Retina (tissue), 1 donor: ENCODE measurements at places on chromosomes 13 and 19.

GRCh38 chr19:49473868-49474541, at the start of gene FLT3LG:
FLT3LG (plus strand) TSS chr19:49474215; CDS start chr19:49474640, 425 bp downstream.
- DNase-seq: peak; percentile 86

DNA sequence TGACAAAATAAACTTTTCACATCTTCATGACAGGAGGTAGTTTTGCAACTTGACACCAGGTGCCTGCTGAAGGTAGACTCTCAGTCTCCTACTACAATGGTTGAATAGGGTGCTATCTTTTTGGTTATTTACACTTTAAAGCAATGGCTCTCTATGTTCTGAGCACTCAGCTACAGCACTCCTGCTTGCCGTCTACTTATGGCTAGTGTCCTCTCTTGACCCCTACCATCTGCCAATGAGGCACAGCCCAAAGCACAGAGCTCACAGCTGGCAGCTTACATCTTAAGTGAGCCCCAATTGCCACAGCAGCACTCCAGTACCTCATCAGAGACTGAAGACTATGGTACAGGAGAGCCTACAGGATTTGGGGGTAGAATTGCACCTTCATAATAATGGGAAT, 11.4 kb downstream of the ZNF708 start:
- no peak for DNase-seq

- no peak for DNase-seq
Measured at GRCh38 chr13:41956272-41956671, 4.6 kb downstream of the VWA8 start.

DNA sequence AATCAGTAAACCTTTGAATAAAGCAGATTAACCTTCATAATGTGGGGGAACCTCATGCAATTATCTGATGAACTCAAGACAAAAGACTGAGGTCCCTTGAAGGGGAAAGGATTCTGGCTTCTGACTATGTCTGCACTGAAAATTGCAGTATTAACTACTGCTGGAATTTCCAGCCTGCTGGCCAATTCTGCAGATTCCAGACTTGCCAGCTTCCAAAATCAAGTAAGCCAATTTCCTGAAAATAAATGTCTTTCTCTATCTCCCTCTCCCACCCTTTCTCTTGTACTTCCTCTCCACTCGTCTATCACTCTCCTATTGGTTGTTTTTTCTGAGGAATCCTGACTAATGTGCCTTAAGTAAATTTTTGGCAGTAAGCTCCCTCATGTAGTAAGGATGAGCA, 1479.9 kb upstream of the PRR20A start:
- no peak for DNase-seq

DNA sequence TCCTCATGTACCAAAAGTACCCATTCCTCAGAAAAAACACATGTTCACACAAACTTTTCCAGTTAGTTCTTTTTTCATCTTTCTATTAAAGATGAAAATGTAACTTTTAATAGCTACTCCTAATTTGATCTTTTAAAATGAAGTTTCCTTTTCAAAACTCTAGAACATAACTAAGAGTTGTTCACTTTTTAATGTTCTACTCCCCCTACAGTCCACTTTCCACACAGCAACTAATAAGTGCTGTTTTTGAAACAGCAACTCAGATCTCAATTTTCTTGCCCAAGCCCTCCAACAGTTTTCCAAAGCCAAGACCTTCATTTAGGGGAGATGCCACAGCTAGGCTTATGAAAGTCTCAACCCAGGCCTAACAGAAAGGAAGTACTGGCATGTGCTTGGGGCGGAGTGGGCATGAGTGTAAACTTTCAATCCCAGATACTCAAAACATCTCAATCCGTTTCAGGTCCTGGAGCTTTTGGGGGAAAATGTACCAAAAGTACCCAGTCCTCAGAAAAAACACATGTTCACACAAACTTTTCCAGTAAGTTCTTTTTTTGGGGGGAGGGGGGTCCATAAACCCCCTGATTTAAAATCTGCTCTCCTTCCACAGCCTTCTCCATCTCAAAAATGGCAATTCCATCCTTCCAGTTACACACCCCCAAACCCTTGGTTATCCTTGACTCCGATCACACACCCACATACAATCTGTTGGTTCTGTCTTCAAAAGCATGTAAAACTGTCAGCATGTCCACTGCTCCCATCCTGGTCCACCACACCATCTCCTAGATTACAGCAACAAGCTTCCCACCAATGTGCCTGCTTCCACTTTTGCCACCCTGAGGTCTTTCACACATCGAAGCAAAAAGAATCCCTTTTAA, 2.0 kb downstream of the FBL start:
- no peak for DNase-seq

DNA sequence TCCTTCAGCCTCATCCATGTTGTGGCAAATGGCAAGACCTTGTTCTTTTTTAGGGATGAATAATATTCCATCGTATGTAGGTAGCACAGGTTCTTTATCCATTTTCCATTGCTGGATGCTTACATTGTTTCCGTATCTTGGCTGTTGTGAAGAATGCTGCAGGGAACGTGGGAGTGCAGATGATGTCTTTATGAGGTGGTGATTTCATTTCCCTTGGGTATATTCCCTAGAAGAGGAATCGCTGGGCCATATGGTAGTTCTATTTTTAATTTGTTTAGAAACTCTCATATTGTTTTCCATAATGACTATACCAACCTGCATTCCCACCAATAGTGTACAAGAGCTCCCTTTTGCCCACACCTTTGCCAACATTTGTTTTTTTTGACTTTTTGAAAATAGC, 186.3 kb upstream of the TMTC4 start:
- DNase-seq: no peak

DNA sequence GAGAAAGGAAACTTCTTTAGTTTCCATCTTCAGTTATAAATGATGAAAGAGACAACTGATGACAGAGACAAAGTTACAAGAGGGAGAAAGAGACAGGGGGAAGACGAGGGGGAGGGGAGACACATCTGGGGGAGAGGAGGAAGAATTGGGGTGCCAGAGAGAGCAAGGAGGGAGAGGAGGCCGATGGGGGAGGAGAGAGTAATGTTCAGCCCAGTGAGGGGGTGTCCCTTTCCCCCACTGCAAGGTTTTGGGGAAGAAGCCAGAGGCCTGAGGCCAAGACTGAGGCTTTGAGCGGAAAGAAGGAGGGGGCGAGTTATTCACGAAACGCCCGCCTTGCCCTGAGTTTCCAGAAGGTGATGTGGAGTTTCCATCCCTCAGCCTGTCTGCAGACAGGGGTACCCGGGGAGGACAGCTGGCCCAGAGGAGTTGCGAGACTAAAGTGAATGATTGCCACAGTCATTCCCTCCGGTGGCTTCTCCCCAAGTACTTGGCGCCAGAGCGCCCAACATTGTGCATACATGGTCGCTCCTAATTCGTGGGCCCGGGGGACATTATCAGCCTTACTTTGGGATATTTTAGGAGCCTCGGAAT, 558 bp upstream of the PPAN start:
- no peak for DNase-seq

DNA sequence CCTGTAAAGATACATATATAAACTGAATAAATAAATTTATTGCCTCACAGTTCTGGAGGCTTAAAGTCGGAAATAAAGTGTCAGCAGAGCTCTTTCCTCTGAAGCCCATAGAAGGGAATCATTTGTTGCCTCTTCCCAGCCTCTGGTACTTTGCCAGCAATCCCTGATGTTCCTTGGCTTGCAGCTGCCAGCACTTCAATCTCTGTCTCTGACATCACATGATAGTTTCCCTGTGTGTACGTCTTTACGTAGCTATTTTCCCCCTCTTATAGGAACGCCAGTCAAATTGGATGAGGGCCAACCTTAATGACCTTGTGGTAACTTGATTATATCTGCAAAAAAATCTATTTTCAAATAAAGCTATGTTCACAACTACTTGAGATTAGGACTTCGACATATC, 250.9 kb downstream of the LIG4 start:
- DNase-seq: no peak

GRCh38 chr19:56837492-56838023, 3.0 kb downstream of the PEG3 start:
- DNase-seq: peak; percentile 93

- no peak for DNase-seq
Measured at GRCh38 chr13:46515803-46516202, 37.2 kb upstream of the LRCH1 start.

DNA sequence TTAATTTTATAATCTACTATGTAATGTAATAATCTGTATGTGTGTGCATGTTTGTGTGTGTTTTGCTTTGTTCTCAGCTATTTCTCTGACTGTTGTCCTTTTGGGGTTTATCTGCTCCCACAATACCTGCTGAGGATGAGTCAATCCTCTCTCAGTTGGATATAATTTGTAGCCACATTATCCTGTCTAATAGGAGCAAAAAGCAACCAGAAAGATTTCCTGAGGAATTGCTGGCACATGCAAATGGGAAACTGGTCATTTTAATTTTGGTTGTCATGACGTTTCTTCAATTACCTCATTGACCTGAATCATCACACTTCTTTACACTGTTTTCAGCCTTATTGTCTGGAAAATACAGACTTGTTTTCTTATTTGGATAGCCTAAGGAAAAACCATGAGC, 488.4 kb downstream of the KLF5 start:
- DNase-seq: no peak

- DNase-seq: no peak
Measured at GRCh38 chr13:107941345-107942029, 273.8 kb downstream of the LIG4 start.

- no peak for DNase-seq
Measured at GRCh38 chr13:64074971-64075474, 2659.4 kb upstream of the PCDH20 start.

DNA sequence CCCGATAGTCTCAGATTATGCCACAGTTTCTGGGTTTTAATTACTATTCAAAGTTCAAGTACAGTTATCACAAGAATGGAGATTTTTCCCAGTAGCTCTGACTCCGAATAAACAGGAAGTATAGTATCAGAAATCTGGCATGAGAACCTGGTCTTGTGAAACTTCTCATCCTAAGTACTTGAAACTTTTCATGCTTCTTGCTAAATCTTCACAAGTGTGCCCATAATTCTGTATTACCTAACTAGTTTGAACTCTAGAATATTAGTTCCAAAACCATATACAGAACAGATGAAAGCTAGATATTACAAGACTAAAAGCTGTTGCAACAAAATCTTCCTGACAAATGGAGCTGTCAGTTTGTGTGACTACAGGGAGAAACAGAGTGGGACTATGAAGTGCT, 70.5 kb upstream of the CSNK1A1L start:
- no peak for DNase-seq

DNA sequence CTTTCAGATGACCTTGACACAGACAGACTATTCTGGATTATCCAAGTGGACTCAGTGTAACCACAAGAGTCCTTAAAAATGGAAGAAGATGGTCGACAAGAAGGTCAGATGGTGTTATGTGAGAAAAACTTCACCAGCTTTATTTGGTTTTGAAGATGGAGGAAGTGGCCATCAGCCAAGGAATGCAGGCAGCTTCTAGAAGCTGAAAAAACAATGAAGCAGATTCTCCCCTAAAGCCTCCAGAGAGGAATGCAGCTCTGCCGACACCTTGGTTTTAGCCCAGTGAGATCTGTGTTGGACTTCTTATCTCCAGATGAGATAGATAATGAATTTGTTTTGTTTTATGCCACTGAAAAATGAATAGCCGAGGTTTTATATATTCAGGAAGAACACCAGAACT, 501.5 kb downstream of the DCT start:
- DNase-seq: no peak

- peak; percentile 89 for DNase-seq
Measured at GRCh38 chr19:5340637-5341447, at the start of gene PTPRS. PTPRS (minus strand) TSS chr19:5340812; CDS start chr19:5286140, 54,672 bp downstream.

- no peak for DNase-seq
Measured at GRCh38 chr13:28641600-28641926, 17.4 kb upstream of the POMP start.

GRCh38 chr13:39552246-39552645, 50.7 kb downstream of the LHFPL6 start:
- peak; percentile 11 for DNase-seq

DNA sequence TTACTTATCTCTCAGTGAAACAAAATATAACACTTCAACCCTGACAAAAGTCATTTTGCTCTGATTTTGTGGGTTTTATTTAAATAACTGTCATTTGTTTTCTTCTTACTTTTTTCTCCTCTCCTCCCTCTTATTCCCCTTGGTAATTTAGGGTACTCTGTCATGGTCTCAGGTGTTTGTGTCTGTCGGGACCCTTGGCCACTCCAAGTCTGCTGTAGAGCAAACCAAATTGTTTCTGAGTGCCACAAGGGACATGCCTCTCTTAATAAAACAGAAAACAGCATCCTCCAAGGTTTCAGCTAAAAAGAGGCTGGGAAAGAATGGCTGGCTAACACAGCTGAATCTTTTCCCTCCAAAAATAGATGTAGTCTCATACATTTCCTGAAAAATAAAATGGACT, 573.1 kb upstream of the KLF12 start:
- no peak for DNase-seq
